ENCODE measurements at places on chromosomes 5 and 9.

DNA sequence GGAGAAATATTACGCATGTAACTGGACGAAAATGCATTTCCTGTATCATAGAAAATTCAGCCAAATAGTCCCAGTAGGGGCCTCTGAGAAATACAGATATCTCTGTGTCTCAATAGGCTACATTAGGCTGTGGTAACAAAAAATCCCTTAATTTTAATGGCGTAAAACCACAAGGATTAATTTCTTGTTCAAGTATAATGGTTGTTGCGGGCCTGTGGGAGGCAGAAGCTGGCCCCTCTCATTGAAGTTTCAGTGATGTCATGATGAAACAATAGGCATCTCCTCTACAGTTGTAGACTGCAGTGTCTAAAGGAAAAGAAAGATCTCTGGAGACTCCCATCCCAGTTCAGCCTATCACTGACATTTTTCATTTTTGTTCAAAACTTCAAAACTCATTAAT is 1625.6 kb upstream of the C9orf72 start:
- H3K27me3 ChIP-seq = no peaks in the 10 kb centered on the region
- no peaks in the 10 kb centered on the region for H3K36me3 ChIP-seq
- H3K27ac ChIP-seq = no peak overlapping the region
- H3K4me1 ChIP-seq = no peaks in the 10 kb centered on the region

- no peaks in the 10 kb centered on the region for H3K4me1 ChIP-seq
- no peak for DNase-seq
- no peaks in the 10 kb centered on the region for H3K27me3 ChIP-seq
- no peaks in the 10 kb centered on the region for H3K36me3 ChIP-seq
- H3K27ac ChIP-seq = no peak overlapping the region
Observed at GRCh38 chr9:61665829-61666228, 476.0 kb downstream of the SPATA31A7 start.

DNA sequence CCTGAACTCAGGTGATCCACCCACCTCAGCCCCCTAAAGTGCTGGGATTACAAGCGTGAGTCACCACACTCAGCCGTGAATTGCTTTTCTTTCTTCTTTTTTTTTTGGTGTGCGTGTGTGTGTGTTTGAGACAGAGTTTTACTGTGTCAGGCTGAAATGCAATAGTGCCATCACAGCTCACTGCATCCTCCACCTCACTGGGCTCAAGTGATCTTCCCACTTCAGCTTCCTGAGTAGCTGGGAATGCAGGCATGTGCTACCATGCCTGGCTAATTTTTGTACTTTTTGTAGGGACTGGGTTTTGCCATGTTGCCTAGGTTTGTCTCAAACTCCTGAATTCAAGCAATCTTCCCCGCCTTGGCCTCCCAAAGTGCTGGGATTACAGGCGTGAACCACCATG is 113.7 kb upstream of the HAPLN1 start:
- no peaks in the 10 kb centered on the region for H3K36me3 ChIP-seq
- H3K4me3 ChIP-seq = no peak overlapping the region
- no peak for DNase-seq
- no peak overlapping the region for H3K27ac ChIP-seq
- peaks cover under 1% of the 10 kb centered on the region for H3K4me1 ChIP-seq

GRCh38 chr5:149939546-149939945 is 5.0 kb downstream of the PDE6A start:
- no peaks in the 10 kb centered on the region for H3K27me3 ChIP-seq
- peaks cover 66% of the 10 kb centered on the region for H3K4me1 ChIP-seq
- H3K27ac ChIP-seq = peak overlapping the region; percentile 95
- no peak overlapping the region for H3K4me3 ChIP-seq

- no peaks in the 10 kb centered on the region for H3K27me3 ChIP-seq
- DNase-seq = no peak
- no peaks in the 10 kb centered on the region for H3K36me3 ChIP-seq
- H3K4me1 ChIP-seq = no peaks in the 10 kb centered on the region
Observed at GRCh38 chr9:98215271-98215670, 22.8 kb upstream of the CORO2A start.

DNA sequence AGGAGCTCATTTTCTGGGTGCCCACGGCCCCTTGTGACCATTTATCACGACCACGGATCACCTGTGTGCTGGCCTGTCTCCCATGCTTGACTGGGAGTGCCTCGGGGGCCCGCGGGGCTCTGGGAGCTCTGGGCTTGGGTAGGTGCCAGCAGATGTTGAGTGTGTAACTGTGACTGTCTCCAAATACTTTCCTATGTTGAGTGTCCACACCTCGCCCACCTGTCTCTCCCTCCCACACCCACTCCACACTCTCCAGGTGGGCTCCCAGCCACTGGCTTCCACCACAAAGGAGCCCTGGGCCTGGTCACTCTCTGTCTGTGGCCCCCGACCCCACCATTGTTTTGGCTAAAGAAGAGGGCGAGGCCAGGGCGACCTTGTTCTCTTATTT is 196.4 kb downstream of the CDK5RAP2 start:
- no peaks in the 10 kb centered on the region for H3K36me3 ChIP-seq
- no peaks in the 10 kb centered on the region for H3K27me3 ChIP-seq
- no peak overlapping the region for H3K4me3 ChIP-seq

- H3K36me3 ChIP-seq = no peaks in the 10 kb centered on the region
- H3K4me1 ChIP-seq = no peaks in the 10 kb centered on the region
- DNase-seq = no peak
- H3K4me3 ChIP-seq = no peak overlapping the region
- H3K27ac ChIP-seq = no peak overlapping the region
- H3K27me3 ChIP-seq = peaks cover 8% of the 10 kb centered on the region
Observed at GRCh38 chr5:42989190-42989589, 50.9 kb downstream of the ANXA2R start.

- H3K4me1 ChIP-seq = peaks cover 55% of the 10 kb centered on the region
- no peaks in the 10 kb centered on the region for H3K27me3 ChIP-seq
- no peaks in the 10 kb centered on the region for H3K36me3 ChIP-seq
- DNase-seq = no peak
- H3K27ac ChIP-seq = peak overlapping the region; percentile 55
Observed at GRCh38 chr5:16886366-16886736, 49.7 kb downstream of the MYO10 start.

GRCh38 chr5:68159224-68159951 is 56.2 kb upstream of the PIK3R1 start:
- H3K27ac ChIP-seq = no peak overlapping the region
- H3K4me1 ChIP-seq = no peaks in the 10 kb centered on the region
- no peak overlapping the region for H3K4me3 ChIP-seq
- H3K27me3 ChIP-seq = no peaks in the 10 kb centered on the region

- DNase-seq = no peak
- H3K27me3 ChIP-seq = no peaks in the 10 kb centered on the region
- H3K4me1 ChIP-seq = peaks cover under 1% of the 10 kb centered on the region
- H3K4me3 ChIP-seq = no peak overlapping the region
- no peaks in the 10 kb centered on the region for H3K36me3 ChIP-seq
Observed at GRCh38 chr9:133552236-133552635, 17.7 kb downstream of the ADAMTSL2 start.

DNA sequence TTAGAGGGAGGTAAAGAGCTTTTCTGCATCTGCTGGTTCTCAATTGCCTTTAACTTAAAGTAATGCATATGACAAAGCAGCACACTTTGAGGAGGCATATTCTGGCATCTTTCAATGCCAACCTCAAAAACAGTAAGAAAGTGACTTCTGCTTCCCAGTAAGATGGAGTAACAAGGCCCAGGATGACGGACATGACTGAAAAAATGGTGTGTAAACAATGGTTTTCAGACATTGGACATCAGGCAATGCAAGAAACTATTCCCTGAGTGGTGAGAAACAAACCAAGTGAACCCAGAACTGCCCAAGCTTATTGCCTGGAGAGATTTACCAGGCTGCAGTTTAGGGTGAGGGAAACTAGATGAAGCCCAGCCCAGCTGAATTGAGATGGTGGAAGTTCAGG is 39.8 kb upstream of the TTC39B start:
- no peak overlapping the region for H3K27ac ChIP-seq
- H3K36me3 ChIP-seq = no peaks in the 10 kb centered on the region
- no peak overlapping the region for H3K4me3 ChIP-seq
- H3K27me3 ChIP-seq = no peaks in the 10 kb centered on the region
- H3K4me1 ChIP-seq = no peaks in the 10 kb centered on the region

DNA sequence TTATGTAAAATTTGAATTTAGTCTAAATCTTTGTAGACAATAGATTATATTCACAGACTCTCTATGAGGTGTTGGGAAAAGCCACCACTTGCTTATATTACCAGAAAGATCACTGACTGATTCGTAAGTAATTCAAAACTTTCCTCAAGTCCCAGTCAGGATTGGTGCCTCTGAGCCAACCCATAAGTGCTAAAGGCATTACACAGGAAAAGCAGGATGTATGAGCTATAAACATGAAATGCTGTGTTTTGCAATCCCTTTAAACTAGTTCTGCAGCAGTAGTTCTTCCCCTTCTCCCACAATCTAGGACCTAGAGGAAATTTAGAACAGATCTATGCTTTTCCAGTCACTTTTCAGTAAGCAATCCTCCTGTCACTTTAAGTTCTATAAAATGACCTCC is 48.0 kb downstream of the SHLD3 start:
- DNase-seq = no peak
- no peaks in the 10 kb centered on the region for H3K4me1 ChIP-seq
- H3K27me3 ChIP-seq = no peaks in the 10 kb centered on the region
- H3K36me3 ChIP-seq = no peaks in the 10 kb centered on the region

- peaks cover 12% of the 10 kb centered on the region for H3K4me1 ChIP-seq
- no peak overlapping the region for H3K4me3 ChIP-seq
- DNase-seq = no peak
- H3K27me3 ChIP-seq = no peaks in the 10 kb centered on the region
- no peaks in the 10 kb centered on the region for H3K36me3 ChIP-seq
Observed at GRCh38 chr9:89657295-89657694, 52.5 kb downstream of the GADD45G start.

DNA sequence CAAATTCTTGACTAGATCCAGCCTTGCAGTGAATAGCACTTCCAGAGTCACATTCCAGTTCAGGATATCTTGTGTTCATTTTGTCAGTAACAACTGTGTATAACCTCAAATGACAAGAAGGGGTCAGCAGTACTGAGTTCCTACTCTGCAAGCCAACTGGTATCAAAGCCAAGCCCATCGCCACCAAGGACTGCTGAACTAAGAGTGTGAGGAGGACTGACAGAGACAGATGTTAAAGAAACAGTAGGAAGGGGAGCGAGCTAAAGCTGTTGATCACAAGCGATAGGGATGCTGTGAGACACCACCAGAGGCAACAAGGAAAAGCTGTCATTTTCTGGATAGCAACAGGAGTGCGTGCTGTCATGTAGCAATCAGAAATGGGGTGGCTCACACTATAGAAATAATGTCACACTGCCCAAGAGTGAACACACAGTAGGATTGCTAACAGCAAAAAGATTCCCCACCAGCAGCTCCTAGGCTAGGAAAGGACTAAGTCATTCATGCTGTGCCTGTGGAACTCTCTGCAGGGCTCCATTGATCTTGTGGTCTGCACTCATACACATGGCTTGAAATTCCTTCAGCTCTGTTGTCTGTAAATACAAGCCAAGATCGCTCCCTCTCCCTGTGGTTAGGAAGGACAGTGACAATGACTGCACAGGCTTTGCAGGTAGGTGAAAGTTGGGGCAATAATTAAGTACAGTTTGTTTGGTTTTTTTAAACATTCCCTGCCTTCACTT is 658.6 kb downstream of the NR2F1-AS1 start:
- no peak for DNase-seq
- H3K27me3 ChIP-seq = no peaks in the 10 kb centered on the region
- H3K36me3 ChIP-seq = no peaks in the 10 kb centered on the region
- H3K4me1 ChIP-seq = no peaks in the 10 kb centered on the region
- no peak overlapping the region for H3K27ac ChIP-seq

GRCh38 chr5:158751961-158752655 is 347.6 kb downstream of the EBF1 start:
- peaks cover 4% of the 10 kb centered on the region for H3K27me3 ChIP-seq
- H3K27ac ChIP-seq = peak overlapping the region; percentile 40
- no peaks in the 10 kb centered on the region for H3K36me3 ChIP-seq

DNA sequence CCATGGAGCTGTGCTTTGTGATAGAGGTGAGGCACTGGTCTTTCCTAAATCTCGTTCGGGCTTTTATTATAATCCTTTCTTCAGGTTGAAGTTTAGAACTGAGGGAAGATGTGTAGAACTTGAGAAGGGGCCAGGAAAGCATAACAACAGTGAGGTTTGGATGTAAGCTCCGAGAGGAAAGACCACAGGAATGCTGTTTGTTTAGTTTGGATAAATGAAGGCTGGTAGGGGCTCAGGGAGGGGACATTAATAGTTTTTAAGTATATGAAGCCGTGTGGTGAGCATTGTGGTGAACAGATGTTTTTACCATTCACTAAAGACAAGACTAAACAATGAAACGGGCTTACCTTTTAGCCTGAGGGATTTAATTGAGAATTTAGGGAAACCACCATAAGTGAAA is 130.8 kb downstream of the ARHGAP26 start:
- no peak overlapping the region for H3K4me3 ChIP-seq
- peaks cover 17% of the 10 kb centered on the region for H3K4me1 ChIP-seq
- H3K36me3 ChIP-seq = no peaks in the 10 kb centered on the region
- no peaks in the 10 kb centered on the region for H3K27me3 ChIP-seq
- peak; percentile 38 for DNase-seq

GRCh38 chr5:3590161-3590966 is 5.3 kb upstream of the IRX1 start:
- H3K4me3 ChIP-seq = no peak overlapping the region
- H3K27me3 ChIP-seq = peaks cover 98% of the 10 kb centered on the region
- no peak for DNase-seq
- no peaks in the 10 kb centered on the region for H3K36me3 ChIP-seq

GRCh38 chr5:10634050-10634449 is 70.2 kb downstream of the ANKRD33B start:
- no peak overlapping the region for H3K27ac ChIP-seq
- H3K27me3 ChIP-seq = peaks cover 7% of the 10 kb centered on the region
- no peak for DNase-seq
- no peaks in the 10 kb centered on the region for H3K4me1 ChIP-seq

DNA sequence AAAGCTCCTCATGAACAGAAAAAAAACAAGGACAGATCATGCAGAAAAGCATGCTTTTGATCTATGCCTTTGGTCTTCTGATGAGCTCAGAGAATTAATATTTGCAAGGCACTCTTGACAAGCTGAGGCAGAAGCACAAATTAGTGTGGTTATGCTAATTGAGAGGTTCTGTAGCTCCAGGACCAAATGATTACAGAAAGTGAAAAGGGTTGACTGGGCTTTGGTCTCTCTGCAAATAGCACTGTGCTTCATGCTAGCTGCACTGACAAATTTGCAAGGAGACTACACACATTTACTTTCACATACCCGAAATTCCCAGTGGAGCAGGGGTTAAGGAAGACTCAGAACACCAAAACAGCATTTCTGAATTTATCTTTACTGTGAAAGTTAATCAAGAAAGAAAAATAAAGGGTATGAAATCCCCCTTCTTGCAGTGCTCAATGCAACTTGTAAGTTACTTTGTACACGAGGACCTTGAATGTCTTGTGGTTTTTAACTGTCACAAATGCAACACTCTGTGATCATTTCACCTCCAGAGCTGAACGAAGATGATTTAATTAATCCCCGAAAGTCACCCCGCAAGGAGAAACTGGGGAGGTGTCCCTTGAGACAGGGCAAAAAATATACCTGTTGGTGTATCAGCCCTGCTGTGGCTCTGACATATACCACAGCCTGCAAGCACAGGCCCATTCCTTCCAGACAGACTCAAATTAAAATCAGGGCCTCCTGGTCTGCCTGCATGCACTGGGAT is 11.9 kb downstream of the RAPGEF1 start:
- H3K36me3 ChIP-seq = no peaks in the 10 kb centered on the region
- DNase-seq = no peak
- peak overlapping the region; percentile 53 for H3K27ac ChIP-seq
- H3K4me1 ChIP-seq = peaks cover 35% of the 10 kb centered on the region

- H3K4me3 ChIP-seq = no peak overlapping the region
- no peaks in the 10 kb centered on the region for H3K27me3 ChIP-seq
- peak overlapping the region; percentile 93 for H3K27ac ChIP-seq
- no peak for DNase-seq
Observed at GRCh38 chr5:10306114-10306513, 1.6 kb downstream of the CMBL start.

GRCh38 chr9:87119328-87119881 is 172.1 kb upstream of the GAS1 start:
- H3K4me3 ChIP-seq = no peak overlapping the region
- H3K4me1 ChIP-seq = no peaks in the 10 kb centered on the region
- peak; percentile 56 for DNase-seq
- peak overlapping the region; percentile 54 for H3K27ac ChIP-seq
- no peaks in the 10 kb centered on the region for H3K27me3 ChIP-seq
